ENCODE measurements at places on chromosomes 16 and 17. TPM values are rescaled to one million over a fixed set of nuclear protein-coding genes. Genes with fewer than 3 reads are reported as not detected.

The EFNB3 gene
- total RNA-seq, result not detected

The RPRML gene
- total RNA-seq, result not detected

The FMNL1 gene
- 550 TPM for total RNA-seq

The FAM234A gene
- total RNA-seq, result 20.8 TPM

The KRTAP4-3 gene
- not detected for total RNA-seq

The SLC5A10 gene
- total RNA-seq, result not detected

DNA sequence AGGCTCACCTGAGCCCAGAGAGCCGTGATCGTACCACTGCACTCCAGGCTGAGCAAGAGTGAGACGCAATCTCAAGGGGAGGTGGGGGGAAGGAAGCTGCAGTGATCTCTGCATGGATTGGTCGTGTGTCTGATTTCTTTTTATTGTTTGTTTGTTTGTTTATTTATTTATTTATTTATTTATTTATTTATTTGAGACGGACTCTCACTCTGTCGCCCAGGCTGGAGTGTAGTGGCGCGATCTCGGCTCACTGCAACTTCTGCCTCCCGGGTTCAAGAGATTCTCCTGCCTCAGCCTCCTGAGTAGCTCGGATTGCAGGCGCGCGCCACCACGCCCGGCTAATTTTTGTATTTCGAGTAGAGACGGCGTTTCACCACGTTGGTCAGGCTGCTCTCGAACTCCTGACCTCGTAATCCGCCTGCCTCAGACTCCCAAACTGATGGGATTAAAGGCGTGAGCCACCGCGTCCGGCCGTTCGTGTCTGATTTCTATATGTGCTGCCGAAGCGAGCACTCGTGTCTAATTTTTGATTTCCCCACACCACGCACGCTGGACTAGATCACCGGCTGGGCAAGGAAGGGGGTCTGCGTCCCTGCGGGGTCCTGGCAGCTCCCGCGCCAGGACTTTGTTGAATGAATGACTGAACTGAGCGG, 448 bp upstream of the TNFRSF12A start:
- DNase-seq, result no peak

DNA sequence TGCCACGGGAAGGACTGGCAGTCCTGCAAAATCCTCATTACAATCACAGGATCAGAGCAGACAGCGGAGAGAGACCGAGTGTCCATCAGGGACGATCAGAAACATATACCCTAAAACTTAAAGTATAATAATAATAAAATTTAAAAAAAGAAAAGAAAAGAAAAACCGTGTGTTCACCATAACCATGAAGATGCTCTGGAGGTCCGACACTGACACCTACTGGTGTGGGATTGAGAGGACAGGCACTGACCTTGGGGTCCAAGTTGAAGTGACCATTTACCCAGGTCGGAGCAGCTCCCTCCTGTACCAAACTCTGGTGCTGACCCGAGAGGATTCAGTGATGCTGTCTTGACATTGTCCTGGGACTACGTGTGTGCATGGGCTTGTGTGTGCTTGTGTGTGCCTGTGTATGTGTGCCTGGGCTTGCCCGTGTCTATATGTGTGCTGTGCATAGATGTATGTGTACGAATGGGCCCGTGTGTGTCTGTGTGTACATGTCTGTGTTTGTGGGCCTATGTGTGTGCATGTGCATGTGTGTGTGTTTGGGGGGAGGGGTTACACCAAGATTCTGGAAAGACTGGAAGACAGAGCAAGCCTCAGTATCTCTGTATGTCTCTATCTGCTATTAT, 10.0 kb upstream of the CD300LD start:
- DNase-seq, result no peak

DNA sequence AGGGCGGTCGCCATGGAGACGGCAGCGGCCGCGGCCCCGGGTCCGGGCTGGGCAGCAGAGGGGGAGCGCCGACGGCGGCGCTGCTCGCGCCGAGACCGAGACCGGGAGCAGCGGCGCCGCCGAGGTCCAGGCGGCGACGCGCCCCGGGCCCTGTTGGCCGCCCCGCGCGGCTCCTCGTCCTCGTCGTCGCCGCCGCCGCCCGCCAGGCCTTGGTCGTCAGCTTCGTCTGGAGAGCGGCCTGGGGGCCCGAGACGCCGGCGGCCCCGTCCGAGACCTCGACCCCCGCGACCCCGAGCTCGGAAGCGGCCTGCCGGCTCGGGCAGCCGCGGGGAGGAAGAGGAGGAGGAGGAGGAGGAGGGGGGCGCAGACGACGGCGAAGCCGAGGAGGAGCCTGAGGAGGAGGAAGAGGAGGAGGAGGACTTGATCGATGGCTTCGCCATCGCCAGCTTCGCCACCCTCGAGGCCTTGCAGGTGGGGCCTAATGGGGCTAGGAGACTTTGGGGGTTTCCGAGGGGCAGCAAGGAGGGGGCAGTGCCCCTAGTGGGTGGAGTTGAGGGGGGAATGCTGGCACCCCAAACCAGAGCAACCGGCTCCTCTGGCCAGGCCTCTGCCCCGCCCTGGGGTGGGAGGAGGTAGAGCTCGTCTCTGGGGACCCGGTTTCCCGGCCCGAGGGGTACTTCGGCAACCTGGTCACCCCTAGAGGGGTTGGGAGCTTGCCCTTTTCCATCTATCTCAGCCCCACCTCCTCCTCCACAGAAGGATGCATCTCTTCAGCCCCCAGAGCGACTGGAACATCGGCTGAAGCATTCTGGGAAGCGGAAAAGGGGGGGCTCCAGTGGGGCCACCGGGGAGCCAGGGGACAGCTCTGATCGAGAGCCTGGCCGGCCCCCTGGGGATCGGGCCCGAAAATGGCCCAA, 1.5 kb downstream of the FBRS start:
- peak; percentile 51 for DNase-seq

DNA sequence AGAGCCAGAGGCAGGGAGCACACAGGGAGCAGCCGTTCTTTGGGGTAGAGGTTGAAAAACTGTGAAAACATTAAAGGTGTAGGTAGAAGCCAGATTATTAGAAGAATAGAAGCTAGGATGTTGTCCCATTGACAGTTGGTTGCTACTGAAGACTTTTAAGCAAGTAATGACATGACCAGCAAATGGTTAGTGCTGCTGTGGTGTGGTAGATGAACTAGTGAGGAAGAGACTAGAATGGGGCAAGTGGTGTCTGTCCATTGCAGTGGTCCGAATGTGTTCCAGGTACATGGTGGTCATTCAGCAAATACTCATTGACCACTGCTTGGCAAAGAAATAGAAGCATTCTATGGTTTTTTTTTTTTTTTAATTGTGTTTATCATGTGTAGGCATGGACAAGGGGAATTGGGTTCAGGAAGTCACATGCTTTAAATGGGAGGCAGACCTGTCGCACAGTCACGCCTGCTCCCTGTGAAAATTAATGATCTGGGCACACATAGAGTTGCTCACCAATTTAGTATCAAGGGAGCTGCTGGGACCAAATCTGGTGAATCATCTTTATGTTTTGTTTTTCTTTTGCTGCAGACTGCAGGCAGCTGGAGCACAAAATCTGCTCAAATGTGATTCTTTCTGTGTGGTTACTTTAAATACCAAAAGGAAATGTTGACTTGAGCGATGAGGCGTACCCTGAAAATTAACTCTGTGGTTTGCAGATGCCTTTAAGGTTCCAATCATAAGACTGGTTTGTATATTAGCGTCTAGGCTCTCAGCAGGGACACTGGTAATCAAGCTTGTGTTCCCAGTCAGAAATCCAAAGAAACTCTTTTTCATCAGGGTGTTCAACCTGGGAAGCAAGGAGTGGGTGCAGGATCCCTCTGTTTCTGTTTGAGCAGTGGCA, 30.7 kb downstream of the YPEL2 start:
- DNase-seq, result no peak

DNA sequence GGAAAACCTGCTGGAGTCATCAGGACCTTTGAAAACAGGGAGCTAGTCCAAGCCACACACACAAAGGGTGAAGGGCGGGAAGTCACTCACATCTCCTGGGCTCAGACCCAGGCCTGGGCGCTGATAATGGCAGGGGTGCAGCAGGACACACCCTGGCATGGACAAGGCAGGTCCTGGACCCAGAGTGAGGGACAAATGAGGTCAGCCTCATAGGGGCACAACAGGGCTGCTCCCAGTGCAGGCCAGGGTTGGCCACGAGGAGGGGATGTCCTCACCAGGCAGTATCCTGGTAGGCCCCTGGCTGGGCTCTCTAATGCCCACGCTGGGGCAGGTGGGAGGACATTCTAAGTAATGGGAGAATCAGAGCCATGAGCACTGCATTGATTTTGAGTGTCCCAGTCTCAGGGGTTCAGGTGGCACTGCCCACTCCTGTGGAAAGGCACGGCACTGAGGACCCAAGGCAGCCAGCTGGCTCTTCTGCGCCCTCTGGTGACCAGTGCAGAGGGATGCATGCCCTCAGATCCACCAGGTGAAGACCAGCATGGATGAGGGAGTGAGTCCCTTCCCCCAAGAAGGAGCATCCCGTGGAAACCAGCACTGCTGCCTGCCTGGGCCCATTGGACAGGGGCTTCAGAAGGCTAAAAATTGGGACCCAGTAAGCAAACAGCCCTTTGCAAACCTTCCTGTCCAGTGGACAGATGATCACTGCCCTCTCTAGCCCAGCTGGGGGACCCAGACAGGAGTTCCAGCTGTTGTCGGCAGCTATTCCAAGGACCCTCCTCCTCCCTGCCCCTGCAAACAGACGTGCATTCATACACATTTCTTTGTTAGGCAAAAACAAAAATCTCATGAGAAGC, 23.4 kb upstream of the SREBF1 start:
- peak; percentile 52 for DNase-seq

- DNase-seq, result no peak
Measured at GRCh38 chr16:74720579-74720978, 19.9 kb upstream of the MLKL start.

GRCh38 chr17:46972346-46972745, 6.7 kb downstream of the RPRML start:
- DNase-seq, result no peak

- DNase-seq, result no peak
Measured at GRCh38 chr17:64259922-64260321, 3.1 kb downstream of the TEX2 start.

- DNase-seq, result no peak
Measured at GRCh38 chr16:65771707-65772106, 594.8 kb upstream of the CDH5 start.

DNA sequence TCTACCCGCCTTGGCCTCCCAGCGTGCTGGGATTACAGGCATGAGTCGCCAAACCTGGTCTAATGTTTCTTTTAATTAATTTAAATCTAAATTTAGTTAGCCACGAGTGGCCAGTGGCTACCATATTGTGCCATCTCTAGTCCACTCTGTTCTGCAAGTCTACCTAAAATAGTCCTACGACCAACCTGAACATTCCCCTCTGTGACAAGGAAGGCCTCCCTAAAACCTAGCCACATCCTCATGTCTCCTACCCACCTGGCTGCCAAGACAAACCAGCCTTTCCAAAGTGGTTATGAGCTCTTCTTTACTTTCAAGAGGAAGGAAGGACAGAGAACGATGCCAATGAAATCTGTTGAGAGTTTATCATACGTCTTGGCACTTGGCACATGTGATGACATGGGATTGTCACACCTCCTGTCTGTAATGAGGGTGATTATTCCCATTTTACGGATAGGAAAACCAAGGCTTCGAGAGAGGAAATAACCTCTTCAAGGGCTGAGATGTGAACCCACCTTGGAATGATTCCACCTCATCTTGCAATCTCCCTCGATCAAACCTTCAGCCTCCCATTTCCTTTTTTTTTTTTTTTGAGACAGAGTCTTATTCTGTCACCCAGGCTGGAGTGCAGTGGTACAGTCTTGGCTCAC, 19.7 kb downstream of the MYH11 start:
- no peak for DNase-seq

GRCh38 chr16:9429646-9430330, 338.3 kb downstream of the HAPSTR1 start:
- no peak for DNase-seq

- no peak for DNase-seq
Measured at GRCh38 chr16:79318143-79318899, 282.2 kb downstream of the MAF start.

GRCh38 chr16:81686391-81687130, 92.5 kb upstream of the PLCG2 start:
- no peak for DNase-seq

DNA sequence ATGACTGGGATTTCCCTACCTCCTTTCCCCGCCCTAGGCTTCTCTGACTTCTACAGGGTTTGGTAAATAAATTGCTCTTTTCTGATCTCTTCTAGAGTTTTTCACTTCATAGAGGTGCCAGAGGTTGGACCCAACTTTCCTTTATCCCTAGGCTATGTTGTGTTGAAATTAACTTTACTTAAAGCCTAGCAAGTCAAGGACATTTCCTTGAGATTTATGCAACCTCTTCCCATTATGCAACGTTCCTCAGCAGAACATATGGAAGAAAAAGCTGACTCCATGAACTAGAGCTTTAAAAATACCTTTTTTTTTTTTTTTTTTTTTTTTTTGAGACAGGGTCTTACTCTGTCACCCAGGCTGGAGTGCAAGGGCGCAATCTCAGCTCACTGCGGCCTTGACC, 15.5 kb downstream of the MPO start:
- no peak for DNase-seq

- no peak for DNase-seq
Measured at GRCh38 chr16:50267151-50267631, 840 bp downstream of the ADCY7 start.

GRCh38 chr16:83586036-83586435, 221.7 kb upstream of the HSBP1 start:
- no peak for DNase-seq

GRCh38 chr16:31243734-31244670, 15.8 kb upstream of the ITGAM start:
- no peak for DNase-seq

Measured in T-helper 17 cell (primary cell).